Brain microvascular endothelial cell (primary cell): ENCODE measurements at places on chromosomes 16 and 17.

GRCh38 chr16:47180073-47180472, 36.3 kb upstream of the NETO2 start:
- no peak for DNase-seq

- no peak for DNase-seq
Measured at GRCh38 chr16:77785373-77785764, 3.0 kb upstream of the VAT1L start.

DNA sequence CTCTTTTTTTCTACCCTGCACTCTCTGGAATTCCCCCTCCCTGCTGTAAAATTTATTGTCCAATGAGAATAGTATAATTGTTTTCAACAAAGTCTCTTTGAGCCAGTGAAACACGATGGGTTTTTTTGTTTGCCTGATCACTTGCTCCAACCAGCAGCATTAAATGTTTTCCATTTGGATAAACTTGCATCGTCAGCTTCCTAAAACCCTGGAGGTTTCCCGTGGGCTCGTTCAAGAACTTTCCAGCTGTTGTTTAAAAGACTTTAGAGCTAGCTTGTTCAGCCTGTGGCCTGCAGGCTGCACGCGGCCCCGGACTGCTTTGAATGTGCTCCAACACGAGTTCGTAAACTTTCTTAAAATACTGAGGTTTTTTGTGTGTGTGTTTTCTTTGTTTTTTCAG, 14.9 kb downstream of the NAGPA start:
- DNase-seq: no peak

- DNase-seq: no peak
Measured at GRCh38 chr17:63805591-63805990, 21.6 kb upstream of the PSMC5 start.

GRCh38 chr17:78933025-78933958, 8.1 kb upstream of the TIMP2 start:
- DNase-seq: peak; percentile 98

DNA sequence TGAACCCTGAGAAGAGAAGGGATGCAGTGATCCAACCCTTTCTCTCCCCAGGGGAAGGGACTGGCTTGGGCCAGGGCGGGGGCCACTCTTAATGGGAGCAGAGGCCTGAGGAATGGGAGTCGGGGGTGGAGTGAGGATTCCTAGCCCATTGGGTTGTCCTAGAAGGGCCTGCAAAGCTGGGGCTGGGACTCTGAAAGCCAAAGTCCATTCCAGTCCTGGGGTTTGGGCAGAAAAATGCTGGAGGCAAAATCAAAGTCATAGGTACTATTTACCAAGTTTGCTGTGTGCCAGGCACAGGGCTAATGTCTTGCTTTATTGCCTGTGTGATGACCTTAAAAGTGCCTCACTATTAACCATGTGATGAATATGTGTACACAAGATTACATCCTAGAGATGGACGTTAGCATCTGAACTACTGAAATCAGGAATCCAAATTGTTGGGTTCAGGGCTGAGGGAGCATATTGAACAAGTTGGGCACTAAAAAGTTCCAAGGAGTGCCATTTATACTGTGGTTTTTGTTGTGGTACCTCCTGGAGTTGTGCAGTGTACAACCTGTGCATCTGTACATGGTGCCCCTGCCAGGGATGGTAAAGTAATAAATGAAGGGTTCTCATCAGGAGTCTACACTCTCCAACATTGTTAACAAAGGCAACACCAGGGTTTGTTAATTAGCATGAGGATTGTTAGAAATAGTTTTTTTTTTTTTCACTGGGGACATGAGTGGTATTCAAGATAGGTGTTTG, 84.4 kb upstream of the NKD1 start:
- no peak for DNase-seq

DNA sequence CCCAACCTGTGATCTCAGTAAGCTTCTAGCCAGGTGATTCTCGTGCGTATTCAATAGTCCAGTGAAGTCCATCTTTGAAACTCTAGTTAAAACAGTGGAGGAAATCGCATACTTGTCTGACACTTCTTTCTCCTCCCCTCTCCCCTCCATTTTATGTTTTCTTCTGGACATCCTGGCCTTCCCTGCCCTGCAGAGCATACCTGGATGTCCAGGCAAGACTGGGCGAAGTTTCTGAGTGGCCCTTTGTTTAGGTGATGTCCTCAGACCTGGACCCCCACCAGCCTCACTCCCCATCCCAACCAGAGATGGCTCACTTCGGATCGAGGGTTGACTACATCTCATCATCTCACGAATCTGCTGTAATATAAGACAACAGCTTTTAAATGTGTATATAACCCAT, 65.7 kb downstream of the CCDC182 start:
- DNase-seq: no peak

DNA sequence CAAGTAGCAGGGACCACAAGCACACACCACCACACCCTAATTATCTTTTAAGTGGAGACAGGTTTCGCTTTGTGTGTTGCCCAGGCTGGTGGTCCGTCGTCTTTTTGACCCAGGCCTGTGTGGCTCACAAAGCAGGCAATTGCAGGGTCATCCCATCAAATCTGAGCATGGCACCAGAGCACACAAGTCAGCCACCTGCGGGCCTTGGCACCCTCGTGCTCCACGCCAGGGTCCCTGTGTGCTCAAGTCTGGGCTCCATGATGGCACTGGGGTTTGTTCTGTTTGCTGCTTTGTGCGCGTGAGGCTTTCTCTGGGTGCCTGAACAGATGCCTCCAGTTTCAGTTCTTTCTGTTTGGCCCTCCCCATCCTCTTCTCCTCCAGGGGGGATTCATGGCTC, 2.4 kb upstream of the CAPN15 start:
- DNase-seq: no peak

- DNase-seq: no peak
Measured at GRCh38 chr17:21042458-21043295, at the start of gene USP22. TSS of gene USP22 (minus strand) at chr17:21043011. CDS start at chr17:21042835, 176 bp downstream.

DNA sequence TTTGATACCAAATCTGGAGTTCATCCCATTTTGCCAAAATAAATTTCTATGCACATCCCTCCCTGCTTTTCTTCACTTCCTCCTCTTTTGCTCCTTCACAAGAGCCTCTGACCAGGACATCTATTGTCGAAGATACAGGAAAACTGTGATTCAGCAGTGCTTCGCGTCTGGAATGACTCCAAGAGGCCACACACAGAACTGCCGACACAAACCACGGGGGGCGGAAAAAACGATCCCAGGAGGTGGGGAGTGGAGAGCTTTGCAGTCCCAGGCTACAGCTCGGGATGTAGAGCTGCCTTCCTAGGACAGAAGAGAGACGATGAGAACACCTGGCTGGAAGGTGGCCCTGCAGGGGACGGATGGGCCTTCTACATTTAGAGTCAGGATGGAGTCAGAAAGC, 102.8 kb downstream of the XYLT1 start:
- DNase-seq: peak; percentile 13

- peak; percentile 62 for DNase-seq
Measured at GRCh38 chr16:81004646-81005353, 1.9 kb downstream of the CMC2 start.

GRCh38 chr17:6172642-6173330, 102.6 kb downstream of the WSCD1 start:
- DNase-seq: no peak

DNA sequence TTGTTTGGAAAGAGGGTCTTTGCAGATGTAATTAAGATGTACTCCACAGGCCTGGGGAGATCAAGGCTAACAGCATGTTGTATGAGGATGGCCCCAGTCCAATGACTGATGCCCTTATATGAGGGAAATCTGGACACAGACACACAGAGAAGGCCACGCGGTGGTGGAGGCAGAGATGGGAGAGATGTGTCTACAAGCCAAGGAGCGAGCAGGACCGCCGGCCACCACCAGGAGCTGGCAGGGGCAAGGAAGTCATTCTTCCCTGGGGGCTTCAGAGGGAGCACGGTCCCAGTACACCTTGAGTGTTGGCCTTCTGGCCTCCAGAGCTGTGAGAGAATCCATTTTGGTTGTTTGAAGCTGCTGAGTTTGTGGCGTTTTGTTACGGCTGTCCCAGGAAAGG, 14.7 kb downstream of the SOCS3 start:
- DNase-seq: no peak

DNA sequence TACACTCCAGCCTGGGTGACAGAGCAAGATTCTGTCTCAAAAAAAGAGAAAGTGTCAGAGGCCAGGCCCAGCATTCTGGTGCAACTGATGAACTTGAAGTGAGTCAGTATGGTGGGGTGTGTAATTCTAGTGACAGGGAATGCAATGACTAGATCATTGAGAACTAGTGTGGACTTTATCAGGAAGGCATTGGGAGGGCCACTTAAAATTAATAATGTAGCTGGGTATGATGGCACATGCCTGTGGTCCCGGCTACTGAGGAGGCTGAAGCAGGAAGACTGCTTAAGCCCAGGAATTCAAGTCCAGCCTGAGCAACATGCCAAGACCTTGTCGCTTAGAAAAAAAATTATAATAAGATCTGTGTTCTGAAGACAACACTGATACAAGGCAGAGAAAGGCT, 90.8 kb downstream of the STX8 start:
- DNase-seq: no peak

DNA sequence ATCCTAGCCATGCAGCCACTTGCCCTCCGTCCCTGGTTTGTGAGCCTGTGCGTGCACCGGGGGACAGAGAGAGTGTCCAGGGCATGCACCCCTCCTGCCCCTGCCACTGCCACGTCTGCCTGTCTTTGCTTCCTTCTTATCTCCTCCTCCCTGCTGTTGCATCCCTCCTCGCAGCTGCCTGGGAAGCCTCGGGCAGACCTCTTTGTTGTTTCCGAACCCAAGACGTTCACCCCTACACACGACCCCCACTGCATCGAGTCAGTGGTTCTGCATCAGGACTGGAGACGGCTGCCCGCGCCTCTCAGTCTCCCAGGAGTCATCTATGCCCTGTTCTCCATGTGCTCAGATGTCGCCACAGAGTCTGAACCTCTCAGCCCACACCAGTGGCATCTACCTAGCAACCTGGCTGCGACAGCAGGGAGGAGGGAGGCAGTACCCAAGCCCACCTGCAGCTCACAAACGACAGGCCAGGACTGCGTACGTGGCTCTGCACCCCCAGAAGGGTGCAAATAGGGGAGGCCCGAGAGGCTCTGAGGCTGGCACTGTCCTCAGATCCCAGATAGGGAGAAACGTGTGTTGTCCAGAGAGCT, 5.2 kb downstream of the TIMP2 start:
- no peak for DNase-seq

DNA sequence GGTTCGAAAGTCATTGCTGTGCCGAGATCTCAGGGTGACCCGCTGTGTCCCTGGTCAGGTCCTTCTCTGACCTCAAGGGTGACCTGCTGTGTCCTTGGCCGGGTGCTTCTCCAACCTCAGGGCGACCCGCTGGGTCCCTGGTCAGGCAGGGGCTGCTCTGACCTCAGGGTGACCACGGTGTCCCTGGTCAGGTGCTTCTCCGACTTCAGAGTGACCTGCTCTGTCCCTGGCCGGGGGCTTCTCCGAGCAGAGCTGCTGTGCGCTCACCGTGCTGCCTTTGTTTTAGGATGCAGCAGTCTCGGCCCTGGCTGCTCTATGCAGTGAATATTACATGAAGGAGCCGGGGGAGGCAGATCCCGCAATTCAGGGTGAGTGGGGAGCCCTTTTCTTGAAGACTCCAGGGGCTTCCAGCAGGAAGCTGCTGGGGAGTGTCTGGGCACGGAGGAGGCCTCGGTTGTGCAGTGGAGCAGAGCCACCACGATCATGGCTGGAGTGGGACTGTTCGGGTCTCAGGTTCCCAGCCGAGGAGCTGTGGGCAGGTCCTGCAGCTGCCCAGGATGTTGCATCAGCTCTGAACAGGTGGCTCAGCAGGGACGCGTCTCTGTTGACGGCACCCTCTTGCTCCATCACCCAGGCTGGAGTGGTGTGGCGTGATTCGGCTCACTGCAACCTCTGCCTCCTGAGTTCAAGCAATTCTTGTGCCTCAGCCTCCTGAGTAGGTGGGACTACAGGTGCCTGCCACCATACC, 83.7 kb upstream of the ZNF750 start:
- no peak for DNase-seq

GRCh38 chr17:60887614-60888028, 210.0 kb downstream of the BCAS3 start:
- no peak for DNase-seq

- DNase-seq: no peak
Measured at GRCh38 chr17:44581868-44582267, 24.6 kb downstream of the FZD2 start.

DNA sequence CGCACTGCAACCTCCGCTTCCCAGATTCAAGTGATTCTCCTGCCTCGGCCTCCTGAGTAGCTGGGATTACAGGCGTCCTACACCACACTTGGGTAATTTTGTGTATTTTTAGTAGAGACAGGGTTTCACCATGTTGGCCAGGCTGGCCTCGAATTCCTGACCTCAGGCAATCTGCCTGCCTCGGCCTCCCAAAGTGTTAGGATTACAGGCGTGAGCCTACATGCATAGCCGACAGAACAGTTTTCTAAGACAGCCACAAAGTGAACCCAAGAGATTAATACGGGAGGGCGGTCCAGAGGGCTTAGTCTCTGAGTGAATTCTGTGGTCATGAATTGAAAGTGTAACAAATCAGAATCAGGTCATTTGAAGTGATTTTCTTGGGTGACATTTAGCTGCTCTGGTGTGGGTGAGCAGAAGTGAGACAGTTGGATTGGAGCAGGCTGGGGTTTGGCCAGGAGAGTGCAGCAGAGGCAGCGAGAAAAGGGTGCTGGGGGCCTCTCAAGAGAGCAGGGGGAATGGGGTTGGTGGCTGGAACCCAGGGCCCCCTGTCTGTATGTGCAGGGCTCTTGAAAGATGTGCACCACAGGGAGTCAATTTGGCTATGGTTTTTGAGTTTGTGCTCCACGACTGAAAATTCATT, 231.4 kb upstream of the WSCD1 start:
- DNase-seq: no peak

- no peak for DNase-seq
Measured at GRCh38 chr17:81400154-81400977, 5.1 kb downstream of the BAHCC1 start.

- no peak for DNase-seq
Measured at GRCh38 chr17:21381076-21381706, 5.0 kb downstream of the KCNJ12 start.

DNA sequence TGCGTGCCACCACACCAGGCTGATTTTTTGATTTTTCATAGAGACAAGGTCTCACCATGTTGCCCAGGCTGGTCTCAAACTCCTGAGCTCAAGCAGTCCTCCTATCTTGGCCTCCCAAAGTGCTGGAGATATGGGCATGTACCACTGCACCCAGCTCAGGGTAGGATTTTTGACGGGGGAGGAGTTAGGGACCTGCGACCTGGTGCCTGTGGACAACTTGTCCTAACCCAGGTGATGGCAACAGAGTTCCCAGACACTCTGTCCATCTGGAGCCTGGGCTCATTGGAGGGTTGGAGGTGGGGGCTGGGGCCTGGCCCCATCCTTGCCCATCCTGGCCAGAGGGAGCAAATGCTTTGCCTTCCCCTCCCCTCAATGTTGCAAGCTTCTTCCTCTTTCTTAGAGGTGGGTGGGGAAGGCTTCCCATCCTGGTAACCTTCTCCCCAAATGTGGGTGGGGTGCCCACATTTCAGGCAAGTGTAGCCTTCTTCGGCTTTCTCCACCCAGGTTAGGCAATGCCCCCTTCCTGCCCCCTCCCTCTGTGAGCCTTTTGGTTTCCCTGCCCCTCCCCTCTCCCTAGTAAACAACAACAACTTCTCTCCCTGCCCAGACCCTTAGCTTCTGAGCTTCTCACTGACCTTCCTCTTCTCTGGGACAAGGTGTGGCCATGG, 24.9 kb downstream of the RARA start:
- DNase-seq: no peak

GRCh38 chr17:35051579-35052240, 11.8 kb downstream of the RFFL start:
- DNase-seq: peak; percentile 4

- peak; percentile 91 for DNase-seq
Measured at GRCh38 chr17:50027172-50027880, 28.6 kb upstream of the ITGA3 start.

- no peak for DNase-seq
Measured at GRCh38 chr17:11324021-11324420, 83.0 kb downstream of the SHISA6 start.

- no peak for DNase-seq
Measured at GRCh38 chr16:88588754-88589153, 18.6 kb downstream of the ZC3H18 start.
